AG04450 (cell line): ENCODE measurements at places on chromosomes 3 and 15. TPM values are rescaled to one million over a fixed set of nuclear protein-coding genes. Genes with fewer than 3 reads are reported as not detected.

GRCh38 chr3:172347895-172348679 is 100.2 kb downstream of the GHSR start:
- DNase-seq: no peak

Gene ZDHHC3
- 92.7 and 124 TPM in 2 replicates for polyA plus RNA-seq

DNA sequence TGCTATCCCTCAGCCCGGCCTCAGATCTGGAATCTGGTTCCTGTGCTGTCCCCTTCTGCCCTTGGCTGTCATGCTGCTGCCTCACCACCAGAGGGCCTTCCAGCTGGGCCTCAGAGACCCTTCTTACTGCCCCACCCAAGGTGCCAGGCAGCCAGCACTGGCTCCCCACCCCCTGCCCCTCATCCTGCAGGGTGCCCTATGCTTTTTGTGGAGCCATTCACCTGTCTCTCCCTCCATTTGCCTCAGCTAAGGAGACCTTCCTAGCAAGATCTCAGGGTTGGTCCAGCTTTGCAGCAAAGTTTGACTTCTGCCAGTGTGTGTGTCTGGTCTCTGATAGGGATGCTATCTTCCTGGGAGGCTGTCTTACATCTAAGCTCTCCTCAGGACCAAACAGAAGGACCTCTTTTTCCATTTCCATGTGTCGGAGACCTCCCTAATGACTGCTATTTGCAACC is 1.9 kb upstream of the VWA5B2 start:
- no peak for DNase-seq

- DNase-seq: no peak
Observed at GRCh38 chr3:52290596-52291507, 3.2 kb downstream of the GLYCTK start.

Gene GHSR
- not detected in 2 replicates for polyA plus RNA-seq

DNA sequence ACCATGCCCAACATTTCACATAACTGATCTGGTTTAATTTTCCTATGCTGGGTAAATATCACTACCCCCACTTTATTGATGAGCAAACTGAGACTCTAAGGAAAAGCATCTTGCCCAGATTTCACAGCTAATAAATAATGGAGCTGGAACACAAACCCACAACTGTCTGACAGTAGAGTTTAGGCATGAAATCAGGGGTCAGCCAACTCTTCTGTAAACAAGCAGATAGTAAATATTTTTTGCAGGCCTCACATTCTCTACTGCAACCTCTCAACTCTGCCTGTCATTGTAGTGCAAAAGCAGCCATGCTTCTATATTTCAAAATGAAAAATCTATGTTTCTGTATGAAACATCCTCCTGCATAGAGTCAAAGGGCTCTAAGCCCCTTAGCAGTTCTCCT is 111.5 kb downstream of the ERC2 start:
- DNase-seq: no peak

Gene CPEB1
- 8.3 and 8.4 TPM in 2 replicates for polyA plus RNA-seq
